ENCODE measurements at places on chromosomes 3 and 15.

GRCh38 chr15:88032787-88033186, 223.8 kb downstream of the NTRK3 start:
- peak; percentile 31 for DNase-seq

GRCh38 chr15:79863886-79864285, 32.9 kb downstream of the MTHFS start:
- DNase-seq = peak; percentile 31

- DNase-seq = peak; percentile 75
Measured at GRCh38 chr15:75452364-75452864, 924 bp upstream of the SIN3A start.

DNA sequence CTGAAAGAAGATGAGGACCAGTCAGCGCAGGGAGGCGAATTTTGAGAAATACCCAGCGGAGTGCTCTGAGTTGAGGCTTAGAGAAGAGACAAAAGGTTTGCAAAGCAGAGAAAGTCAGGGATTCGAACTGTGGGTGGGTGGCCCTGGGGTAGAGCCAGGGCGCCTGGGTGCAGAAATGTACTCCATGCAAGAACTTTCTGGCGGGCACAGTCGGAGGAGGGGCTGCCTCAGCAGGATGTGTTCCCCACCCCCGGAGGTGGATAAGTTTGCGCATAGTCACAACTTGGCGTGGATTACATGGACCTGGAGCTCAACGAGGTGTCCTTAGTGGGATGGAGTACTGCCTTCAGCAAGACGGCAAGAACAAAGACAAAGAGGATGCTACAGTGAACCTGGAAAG, 117.3 kb upstream of the ALDH1A3 start:
- DNase-seq = no peak

GRCh38 chr3:43238801-43239200, 47.5 kb upstream of the SNRK start:
- DNase-seq = no peak

GRCh38 chr3:143124601-143125520, 5.3 kb downstream of the CHST2 start:
- no peak for DNase-seq

GRCh38 chr15:30978328-30978727, 13.1 kb downstream of the MTMR10 start:
- DNase-seq = no peak

DNA sequence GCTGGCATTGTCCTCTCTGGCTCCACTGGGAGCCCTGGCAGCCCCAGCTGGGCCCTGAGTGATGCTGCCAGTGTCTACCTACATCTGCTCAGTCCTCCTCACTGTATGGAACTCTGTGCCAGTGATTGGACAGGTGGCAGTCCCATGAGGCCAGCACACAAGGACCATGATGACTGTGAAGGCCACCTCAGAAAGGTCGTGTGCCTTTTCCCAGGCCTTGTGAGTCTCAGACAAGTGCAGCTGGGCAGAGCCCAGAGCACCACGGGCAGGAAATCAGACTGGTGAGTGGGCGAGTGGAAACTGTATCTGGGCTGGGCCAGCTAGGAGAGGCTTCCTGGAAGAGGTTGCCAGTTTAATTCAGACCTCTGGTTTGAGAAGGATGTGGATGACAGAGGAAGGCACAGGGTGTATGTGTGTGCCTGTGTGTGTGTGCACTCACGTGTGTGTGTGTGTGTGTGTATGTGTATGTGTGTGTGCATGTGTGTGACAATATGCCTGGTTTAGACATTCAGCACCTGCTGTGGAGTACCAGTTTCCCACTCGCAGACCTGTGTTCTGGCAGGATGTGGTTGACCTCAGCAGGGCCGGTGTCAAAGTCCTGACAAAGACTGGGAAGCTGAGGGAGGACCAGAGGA, 7.0 kb downstream of the MAPKAPK3 start:
- no peak for DNase-seq

- peak; percentile 75 for DNase-seq
Measured at GRCh38 chr15:75776065-75776423, 63.4 kb upstream of the CSPG4 start.

- no peak for DNase-seq
Measured at GRCh38 chr15:69561071-69561784, 108.6 kb downstream of the RPLP1 start.

DNA sequence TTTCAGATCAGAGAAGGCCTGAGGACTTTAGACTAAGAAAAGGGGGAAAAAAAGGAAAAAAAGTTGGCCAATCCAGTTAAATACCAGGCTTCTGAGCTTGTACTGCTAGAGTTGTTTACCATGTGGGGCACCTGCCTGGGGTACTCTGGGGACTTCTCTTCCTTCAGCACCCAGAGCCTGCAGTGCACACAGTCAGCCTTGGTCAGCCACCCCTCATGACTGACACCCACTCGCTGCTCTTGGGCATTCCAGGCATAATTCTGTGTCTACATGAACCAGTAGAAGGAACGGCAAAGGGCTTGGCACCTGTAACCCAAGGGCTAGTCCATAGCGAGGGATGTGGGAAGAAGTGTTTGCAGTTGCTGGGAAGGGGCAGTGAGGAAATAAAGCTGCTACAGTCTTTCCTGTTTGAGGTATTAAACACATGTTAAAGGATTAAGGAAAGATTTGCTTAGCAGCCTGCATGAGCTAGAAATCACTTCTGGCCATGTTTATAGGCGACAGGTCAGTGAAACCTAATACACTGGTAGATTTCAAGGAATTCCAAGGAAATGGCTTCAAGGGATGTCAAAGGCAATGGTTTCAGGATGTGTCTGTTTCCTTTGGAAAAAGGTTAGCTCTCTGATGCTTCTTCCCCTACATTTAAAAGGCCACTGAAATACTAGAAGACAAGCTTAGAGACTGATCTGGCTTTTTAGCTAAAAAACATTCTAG, 232.5 kb downstream of the CHST2 start:
- DNase-seq = no peak

GRCh38 chr3:110059431-110059830, 722.1 kb upstream of the DPPA4 start:
- DNase-seq = no peak

DNA sequence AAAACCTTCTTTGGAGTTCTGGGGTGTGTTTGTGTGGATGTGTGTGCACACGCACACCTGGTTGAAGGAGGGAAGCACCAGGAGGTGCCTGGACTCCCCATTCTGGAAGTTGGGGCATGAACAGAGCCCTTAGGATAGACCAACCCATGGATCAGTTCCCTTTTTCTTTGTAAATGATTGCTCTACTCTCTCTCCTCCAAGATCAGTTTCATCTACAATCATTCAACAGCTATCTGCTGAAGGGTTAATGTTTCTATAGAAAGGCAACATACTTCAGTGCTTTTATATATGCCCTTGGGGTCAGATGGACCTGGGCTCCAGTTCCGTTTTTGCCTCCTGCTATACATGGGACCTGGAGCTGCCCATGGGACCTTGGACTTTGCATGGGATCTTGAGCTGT, 352.1 kb upstream of the CFAP20DC start:
- DNase-seq = no peak

DNA sequence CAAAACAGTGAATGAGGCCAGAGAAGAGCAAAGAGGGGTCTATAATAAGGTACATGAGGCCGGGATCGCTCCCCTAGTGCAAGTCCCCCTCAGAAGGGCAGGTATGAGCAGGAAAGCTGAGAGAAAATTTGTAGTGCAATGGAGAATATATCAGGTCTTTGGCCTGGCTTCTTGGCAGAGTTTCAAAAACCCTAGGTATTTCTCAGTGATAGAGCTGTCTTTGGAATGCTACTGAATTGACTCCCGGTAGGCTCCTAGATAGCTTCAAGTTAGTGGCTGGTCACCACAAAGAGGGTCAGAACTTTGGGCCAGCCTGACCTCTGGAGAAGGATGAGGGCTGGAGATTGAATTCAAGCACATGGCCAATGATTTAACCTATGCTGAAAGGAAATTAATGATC, 30.6 kb upstream of the OXTR start:
- peak; percentile 32 for DNase-seq

DNA sequence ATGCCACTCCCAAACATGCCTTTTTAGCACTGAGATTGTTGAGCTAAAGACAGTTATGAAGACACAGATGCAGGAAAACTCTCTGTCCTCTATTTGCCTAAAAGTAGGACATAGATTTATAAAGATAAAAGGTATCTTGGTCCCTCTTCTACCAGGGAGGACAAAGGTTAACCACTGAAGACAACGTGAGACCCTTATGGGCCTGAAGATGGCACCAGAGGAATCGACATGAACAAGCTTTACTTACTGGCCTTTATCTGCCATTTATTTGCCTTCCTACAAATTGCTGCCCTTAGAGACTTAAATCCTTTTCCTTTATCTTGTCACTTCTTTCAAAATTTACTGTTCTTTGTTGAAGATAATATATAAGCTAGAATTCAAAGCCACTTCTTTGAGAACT, 109.7 kb upstream of the FAM3D start:
- no peak for DNase-seq

DNA sequence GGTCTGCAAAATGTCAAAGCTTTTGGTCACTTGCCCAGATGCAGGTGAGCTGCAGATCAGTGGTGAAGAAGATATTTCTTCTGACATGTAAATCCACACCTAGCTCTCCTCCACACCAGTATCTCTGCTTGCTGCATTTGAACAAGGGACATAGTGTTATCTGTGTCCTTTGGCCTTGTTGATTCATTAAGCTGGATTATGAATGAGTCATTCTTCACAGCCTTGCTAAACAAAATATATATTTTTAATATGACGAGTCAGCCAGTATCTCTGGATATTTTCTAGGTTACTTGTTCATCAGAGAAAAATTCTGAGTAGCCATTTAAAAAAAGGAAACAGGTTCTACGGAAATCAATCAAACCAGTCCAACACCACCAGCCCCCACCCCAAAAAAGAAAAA, 190.6 kb upstream of the ADAMTS9 start:
- DNase-seq = no peak

- DNase-seq = peak; percentile 36
Measured at GRCh38 chr15:85312486-85312885, 67.9 kb upstream of the AKAP13 start.

GRCh38 chr3:188476935-188477334, 323.0 kb downstream of the LPP start:
- DNase-seq = no peak

DNA sequence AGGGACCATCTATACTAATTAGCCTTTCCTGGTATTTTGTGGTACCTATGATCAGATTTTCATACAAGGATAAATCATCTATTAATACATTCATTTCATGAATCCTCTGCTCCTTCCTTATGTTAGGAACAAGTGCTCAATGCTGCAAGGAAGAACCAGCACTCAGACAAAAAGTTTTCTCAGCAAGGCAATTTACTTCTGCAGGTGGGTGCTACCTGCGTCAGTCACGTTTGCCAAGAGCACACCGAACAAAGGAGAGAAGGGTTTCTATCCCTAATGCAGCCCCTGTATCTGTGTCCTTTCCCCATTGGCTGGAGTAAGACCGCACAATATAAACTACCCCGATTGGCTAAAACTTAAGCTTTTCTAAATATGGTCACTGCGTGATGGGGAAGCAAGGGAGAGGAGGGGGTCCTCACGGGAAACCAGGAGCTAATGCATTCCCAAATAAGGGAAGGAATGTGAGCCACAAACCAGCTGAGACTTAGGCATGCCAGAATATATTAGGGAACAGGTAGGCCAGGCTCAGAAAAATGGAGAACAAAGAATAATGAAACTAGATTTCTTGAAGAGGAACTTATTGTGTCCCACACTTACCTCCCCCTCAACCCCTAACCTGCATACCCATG, 76.5 kb downstream of the AQR start:
- no peak for DNase-seq

GRCh38 chr3:149638228-149639092, 19.4 kb downstream of the WWTR1 start:
- peak; percentile 96 for DNase-seq

DNA sequence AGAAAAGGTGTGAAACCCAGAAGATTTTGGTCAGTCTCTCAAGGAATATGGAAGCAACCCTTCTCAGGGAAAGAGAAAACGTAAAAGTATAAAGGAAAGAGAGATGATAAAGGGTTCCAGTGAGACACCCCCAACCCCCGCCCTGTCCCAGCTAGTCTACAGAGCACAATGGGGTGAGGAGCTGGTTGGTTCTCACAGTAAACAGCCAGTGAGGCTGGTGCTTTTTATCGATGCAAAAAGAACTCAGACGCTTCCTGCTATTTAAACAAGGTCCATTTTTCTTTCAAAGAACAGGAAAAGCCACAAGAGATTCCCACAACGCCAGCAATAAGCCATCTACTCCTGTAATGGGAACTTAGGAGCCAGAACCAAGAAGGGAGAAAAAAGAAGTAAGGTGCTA, 65.9 kb downstream of the CHAC1 start:
- DNase-seq = no peak

- DNase-seq = peak; percentile 31
Measured at GRCh38 chr15:61337541-61337940, 108.4 kb upstream of the RORA start.

All from fibroblast of skin of abdomen (primary cell).